ENCODE measurements at places on chromosomes 12 and 14. TPM values are rescaled to one million over a fixed set of nuclear protein-coding genes. Genes with fewer than 3 reads are reported as not detected.

Gene HOXC6
- 5.3 TPM for total RNA-seq

Gene OR11H6
- not detected for total RNA-seq

Gene OR6C76
- total RNA-seq = not detected

Gene KLRD1
- total RNA-seq = 1.2 TPM

Gene PRR13
- 65.7 TPM for total RNA-seq

Gene CCDC197
- not detected for total RNA-seq

Gene EMP1
- 138 TPM for total RNA-seq

Gene OR4E2
- total RNA-seq = not detected

Gene ANKRD33
- total RNA-seq = not detected

Gene ZC3H14
- 67.8 TPM for total RNA-seq

Gene KRT3
- total RNA-seq = not detected

Gene LETMD1
- total RNA-seq = 55.1 TPM

Gene HNF1A
- total RNA-seq = not detected

Gene REM2
- under 0.01 TPM for total RNA-seq

Gene HOXC13
- not detected for total RNA-seq

Gene PLA2G1B
- not detected for total RNA-seq

Gene KLRC1
- total RNA-seq = not detected

Gene CLMN
- total RNA-seq = 3.1 TPM

Gene AICDA
- not detected for total RNA-seq

Gene LALBA
- total RNA-seq = not detected

Gene MYF5
- total RNA-seq = not detected

Gene ACRBP
- total RNA-seq = 0.26 TPM

Gene LTBP2
- total RNA-seq = 335 TPM

Gene PIWIL1
- total RNA-seq = not detected

Gene SMAGP
- 7.4 TPM for total RNA-seq

Gene KRT2
- total RNA-seq = not detected

Gene RNASE7
- total RNA-seq = not detected
